ENCODE measurements at places on chromosomes 11 and 22. TPM values are rescaled to one million over a fixed set of nuclear protein-coding genes. Genes with fewer than 3 reads are reported as not detected.

Gene CTSW
- total RNA-seq, result not detected

Gene THAP12
- 42.5 TPM for total RNA-seq

Gene CHRM4
- total RNA-seq, result 1.0 TPM

Gene GGT5
- 0.20 TPM for total RNA-seq

Gene DGCR6
- total RNA-seq, result 2.2 TPM

Gene GPHA2
- total RNA-seq, result 1.3 TPM

GRCh38 chr11:62444236-62444833 is 25.5 kb downstream of the SCGB1A1 start:
- DNase-seq, result peak; percentile 36

- DNase-seq, result no peak
Observed at GRCh38 chr22:47033648-47034000, 271.2 kb downstream of the TBC1D22A start.

- no peak for DNase-seq
Observed at GRCh38 chr11:3008746-3009336, 16.7 kb upstream of the NAP1L4 start.

DNA sequence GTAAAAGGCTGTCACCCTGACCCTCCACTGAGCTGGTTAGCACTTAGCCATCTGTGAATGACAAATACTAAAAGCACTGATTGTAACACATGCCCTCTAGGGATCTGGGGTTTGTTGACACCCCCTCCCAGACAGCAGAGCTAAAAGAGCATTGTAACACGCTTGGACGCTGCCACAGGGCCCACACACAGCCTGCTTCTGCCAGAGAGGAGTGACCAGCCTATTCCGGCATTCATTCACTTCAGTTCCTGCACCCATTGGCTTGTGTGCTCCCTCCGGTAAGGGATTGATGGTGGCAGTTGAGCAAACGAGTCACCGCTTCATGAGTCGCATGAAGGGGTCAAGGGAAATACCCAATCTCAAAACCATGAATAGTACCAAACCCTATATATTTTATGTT is 15.8 kb downstream of the OR10D3 start:
- DNase-seq, result no peak

DNA sequence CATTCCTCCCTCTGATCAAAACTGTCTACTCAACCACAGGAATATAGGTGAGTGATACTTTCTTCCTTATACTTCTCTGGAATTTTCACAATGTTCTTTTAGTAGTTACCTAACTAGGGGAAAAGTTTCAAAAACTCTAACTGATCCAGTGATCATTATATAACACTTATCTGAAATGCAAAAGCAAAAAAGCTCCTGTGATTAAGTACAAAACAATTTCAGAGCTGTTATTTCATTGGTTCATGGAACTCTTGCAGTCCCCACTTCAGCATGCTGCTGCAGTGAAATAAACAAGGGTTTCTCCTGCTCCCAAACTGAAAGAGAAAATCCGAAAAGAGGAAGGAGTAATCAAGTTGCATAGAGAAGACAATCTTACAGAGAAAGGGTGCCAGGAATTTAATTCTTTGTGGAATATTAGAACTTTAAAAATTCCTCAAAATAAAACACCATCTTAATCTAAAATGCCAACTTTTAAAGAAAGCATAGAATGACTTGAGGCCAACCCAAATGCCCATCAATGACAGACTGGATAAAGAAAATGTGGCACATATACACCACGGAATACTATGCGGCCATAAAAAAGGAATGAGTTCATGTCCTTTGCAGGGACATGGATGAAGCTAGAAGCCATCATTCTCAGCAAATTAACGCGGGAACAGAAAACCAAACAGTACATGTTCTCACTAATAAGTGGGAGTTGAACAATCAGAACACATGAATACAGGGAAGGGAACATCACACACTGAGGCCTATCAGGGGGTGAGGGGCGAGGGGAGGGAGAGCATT is 20.3 kb downstream of the PPP2R1B start:
- DNase-seq, result no peak

- DNase-seq, result no peak
Observed at GRCh38 chr11:95364324-95365295, 133.6 kb upstream of the SESN3 start.

DNA sequence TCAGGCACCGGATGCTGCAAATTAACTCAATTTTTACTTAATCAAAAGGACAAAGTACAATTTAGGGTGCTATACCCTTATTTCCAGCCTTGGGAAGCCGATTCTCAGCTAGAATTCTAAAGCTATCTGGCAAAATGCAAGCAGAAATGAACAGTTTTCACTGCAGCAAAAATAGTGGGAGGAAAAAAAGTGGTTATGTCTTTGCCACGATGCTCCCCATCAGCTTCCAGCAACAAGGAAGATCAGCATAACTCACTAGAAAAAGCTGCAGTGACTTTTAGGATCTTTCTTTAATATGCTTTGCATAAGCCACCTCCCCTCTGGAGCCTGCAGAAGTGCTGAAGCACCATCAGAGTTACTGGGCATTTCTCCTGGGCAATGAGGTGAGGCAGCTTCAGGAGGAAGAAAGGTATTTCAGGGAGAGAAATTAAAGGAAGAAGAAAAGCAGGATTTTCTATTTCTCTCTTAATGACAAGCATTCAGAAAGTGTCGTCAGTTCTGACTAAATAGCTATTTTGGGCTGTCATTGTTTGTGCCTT is 702.9 kb downstream of the DLG2 start:
- DNase-seq, result no peak

DNA sequence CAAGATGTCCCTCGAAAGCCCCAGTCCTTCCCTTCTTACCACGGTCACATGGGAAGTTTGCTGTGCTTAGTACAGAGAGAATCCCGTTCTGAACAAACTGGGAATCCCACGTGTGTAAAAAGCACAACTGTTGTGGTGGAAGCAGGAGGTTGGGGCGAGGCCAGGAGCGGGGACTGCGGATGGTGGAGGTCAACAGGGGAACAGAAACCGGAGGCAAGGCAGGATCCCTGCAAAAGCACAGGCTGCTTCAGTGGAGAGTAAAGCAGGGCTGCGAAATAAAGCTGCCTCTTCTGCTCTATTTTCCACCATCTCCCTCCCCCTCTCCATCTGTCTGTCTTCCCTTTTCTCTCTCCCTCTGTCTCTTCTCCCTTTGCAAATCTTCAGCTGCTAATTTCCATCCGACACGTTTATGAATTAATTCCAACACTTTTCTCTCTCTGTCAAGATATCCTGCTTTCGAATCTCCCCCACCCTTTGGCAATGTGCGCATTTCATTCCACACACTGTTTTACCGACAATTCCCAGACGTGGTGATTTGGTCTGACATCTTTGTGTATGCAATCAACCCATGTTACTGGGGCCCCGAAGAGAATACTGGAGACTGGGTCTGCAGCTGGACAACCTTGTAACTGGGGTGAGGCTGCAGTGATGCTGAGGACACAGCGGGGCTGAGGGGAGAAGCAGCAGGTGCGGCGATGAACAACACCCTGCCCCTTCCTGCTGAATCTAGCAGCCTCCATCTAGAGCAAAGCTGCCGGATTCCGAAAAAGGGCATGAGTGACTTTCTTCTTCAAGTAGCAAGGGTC is 571.8 kb downstream of the OPCML start:
- DNase-seq, result no peak

DNA sequence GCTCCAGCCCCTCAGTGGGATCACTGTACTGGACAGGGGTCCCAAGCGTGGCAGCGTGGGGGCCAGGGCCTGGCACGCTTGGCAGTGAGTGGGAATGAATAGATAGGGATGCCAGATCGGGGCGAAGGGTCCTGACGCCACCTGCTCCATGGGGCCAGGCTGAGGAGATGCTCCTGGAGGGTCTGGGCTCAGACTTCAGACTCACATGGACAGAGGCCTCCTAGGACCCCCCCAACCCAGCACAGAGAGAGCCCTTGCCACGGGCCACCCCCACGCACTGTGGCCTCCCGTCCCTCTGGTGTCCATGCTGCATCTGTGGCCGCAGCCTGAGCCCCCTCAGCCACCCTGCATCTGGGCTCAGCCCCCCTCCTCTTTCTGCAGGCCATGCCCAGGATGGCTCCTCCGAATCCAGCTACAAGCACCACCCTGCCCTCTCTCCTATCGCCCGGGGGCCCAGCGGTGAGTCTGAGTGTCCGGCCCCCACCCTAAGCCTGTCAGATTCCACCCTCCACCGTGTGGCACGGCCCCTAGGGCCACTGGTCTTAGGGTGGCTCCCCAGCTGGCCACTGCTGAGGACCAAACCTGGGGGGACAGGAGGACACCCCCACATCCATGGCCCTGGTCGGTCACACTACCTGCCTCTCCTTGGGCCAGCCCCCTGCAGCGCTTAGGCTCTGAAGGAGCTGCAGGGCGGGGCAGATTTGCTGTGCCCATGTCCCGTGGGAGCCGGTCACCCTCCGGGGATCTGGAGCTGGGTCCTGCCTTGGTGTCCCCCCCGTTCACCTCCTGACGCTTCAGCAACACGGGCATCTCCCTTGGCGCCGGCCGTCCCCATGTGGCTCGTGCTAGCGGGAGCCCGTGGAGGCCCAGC is 2.7 kb downstream of the MUC5AC start:
- DNase-seq, result no peak

- no peak for DNase-seq
Observed at GRCh38 chr11:44972746-44973435, 22.2 kb upstream of the TP53I11 start.

- DNase-seq, result no peak
Observed at GRCh38 chr11:2318123-2318522, 16.3 kb downstream of the TSPAN32 start.

DNA sequence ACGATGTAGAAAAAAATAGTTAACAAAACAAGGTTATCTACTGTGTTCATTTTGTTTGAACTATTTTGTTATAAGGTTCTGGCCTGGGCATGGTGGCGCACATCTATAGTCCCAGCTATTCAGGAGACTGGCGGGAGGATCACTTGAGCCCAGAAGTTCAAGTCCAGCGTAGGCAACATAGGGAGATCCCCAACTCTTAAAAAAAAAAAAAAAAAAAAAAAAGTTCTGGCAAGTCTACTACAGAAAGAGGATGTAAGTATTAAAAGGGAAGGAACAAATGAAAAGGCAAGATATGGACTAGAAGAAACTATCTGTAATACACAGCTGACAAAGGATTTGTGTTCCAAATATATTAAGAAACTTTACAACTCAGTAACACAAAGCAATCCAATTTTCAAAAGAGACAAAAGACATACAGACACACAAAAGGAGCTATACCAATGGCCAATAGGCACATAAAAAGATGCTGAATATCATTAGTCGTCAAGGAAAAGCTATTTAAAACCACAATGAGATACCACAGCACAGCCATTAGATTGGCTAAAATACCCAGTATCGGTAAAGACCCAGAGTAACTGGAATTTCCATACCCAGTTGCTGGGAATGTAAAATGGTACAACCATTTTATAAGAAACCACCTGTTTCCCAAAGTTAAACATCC is 27.4 kb downstream of the RRAS2 start:
- no peak for DNase-seq

GRCh38 chr22:37401401-37402183 is 25.7 kb downstream of the ELFN2 start:
- DNase-seq, result no peak

DNA sequence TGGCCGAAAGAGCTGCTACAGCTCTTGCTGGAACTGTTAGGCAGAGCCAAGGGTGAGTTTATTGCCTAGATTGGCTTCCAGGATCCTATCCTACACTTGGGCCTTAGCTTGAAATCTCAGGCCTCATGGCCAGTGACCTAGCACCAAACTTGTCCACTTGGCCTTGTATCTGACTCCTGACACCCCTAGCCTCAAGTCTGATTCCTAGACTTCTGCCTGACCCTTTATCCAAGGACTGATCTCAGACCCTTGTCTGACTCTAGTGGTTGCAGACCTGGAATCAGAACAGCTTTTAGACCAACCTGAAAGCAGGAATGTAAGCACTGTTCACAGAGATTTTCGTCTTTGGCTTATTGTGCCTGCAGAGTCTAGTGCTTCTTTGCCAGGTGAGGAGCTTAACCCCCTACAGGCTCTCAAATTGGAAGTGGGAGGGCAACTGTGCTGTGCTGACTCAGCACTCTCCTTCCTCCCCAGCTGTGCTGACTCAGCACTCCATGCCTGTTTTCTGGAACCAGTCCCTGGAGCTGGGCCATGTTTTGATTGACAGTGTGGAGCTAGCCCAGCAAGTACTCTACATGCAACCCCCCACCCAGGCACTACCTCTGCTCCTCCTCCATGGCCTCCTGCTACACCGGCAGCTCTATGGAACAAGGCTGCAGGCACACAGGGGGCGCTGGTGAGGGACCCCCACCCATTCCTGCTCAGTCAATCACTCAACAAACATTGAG is 35.1 kb downstream of the RRP8 start:
- peak; percentile 73 for DNase-seq

DNA sequence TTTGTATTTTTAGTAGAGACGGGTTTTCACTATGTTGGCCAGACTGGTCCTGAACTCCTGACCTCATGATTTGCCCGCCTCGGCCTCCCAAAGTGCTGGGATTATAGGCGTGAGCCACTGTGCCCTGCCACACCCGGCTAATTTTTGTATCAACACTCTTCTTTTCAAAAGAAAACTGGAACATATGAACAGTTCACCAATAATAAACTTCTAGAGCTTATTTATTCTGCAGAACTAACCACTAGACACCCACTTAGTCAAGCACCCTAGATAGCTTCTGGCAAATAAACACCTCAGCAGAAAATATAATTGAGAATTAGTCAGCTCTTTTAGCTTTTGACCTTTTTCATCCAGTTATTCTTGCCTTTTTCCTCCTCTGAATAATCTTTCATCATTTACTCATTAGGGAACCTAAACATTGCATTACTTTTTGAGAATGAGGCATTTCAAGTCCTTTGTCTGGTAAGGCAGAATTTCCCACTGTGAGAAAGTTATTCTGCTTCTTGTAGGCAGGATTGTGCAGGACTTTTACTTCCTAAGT is 27.3 kb upstream of the TMEM41B start:
- DNase-seq, result no peak

- DNase-seq, result no peak
Observed at GRCh38 chr22:39349967-39350726, at the start of gene SYNGR1. SYNGR1 (plus strand) TSS chr22:39349991; CDS start chr22:39350011, 20 bp downstream.

DNA sequence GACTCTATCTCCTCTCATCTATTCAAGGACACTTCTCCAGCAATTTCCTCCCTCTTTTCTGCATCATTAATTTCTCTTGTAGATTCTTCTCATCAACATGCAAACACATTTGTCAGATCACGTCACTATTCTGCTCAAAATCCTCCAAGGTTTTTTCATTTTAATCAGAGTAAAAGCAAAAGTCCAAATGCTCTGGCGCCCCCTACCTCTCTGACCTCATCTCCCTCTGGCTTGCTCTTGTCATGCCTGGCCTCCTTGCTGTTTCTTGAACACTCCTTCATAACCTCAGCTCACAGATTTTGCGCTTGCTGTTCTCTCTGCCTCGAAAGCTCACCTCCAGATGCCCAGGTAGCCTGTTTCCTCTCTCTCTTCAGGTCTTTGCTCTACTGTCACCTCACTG is 22.4 kb downstream of the RTCB start:
- no peak for DNase-seq

DNA sequence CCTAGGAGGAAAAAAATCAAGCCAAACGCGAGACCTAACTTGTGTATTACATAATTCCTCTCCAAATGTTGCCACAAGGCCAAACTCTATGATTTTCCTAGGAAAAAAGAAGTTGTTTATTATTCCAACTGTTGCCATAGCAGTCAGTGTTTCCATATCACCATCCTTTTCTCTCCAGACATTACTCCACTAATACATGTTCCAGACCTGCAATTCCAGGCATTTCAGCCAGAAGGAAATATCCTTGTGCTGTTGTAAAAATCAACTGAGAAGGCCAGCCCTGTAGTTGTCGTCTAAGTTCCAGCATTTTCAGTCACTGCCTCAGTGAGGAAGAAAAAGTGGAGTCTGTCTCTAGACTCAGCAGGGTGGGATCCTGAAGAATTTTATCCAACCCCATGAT is 33.1 kb upstream of the PAMR1 start:
- no peak for DNase-seq

- peak; percentile 58 for DNase-seq
Observed at GRCh38 chr11:36070213-36070953, 126.5 kb downstream of the LDLRAD3 start.

- DNase-seq, result peak; percentile 40
Observed at GRCh38 chr11:124900464-124900863, 2.8 kb upstream of the ROBO4 start.
